ENCODE measurements at places on chromosomes 16 and 17. TPM values are rescaled to one million over a fixed set of nuclear protein-coding genes. Genes with fewer than 3 reads are reported as not detected.

Gene MYH10
- total RNA-seq = 233 TPM

Gene CCDC40
- 6.2 TPM for total RNA-seq

Gene LPO
- total RNA-seq = not detected

- no peak for DNase-seq
These were observed 142.0 kb upstream of the CDH11 start for GRCh38 chr16:65263896-65264295.

- DNase-seq = no peak
These were observed 183.3 kb downstream of the PARN start for GRCh38 chr16:14446796-14447195.

- no peak for DNase-seq
These were observed 305.4 kb downstream of the FOXL1 start for GRCh38 chr16:86883583-86884389.

Measured in posterior vena cava (tissue), 2 donors.